NCI-H2029 treated with DMSO at 0.1 percent for 48 hours (cell line): ENCODE measurements at places on chromosomes 5 and 9.

GRCh38 chr5:157925786-157926671 is 67.1 kb upstream of the CLINT1 start:
- no peak for DNase-seq

- no peak for DNase-seq
Measured at GRCh38 chr5:38994324-38994927, 79.8 kb downstream of the RICTOR start.

DNA sequence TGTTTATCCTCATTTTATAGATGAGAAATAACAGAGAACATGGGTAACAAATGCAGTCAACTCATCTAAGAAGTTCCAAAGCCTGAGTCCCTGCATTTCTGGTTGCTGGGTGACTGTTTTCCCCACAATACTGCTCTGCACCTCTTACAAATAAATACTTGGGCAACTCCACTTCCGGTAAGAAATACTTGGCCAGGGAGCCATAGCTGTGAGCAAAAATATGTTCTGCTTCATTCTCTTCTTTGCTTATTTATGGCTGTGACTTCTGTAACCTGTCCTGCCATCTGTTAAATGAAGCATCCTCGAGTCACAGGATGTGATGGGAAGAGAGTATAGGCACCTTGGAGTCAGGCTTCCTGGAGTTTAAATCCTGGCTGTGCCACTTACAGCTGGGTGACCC is 49.9 kb downstream of the GDNF start:
- DNase-seq, result no peak

- peak; percentile 5 for DNase-seq
Measured at GRCh38 chr5:120083851-120084542, 380.1 kb upstream of the PRR16 start.

- no peak for DNase-seq
Measured at GRCh38 chr5:167478188-167478587, 813.3 kb upstream of the WWC1 start.

DNA sequence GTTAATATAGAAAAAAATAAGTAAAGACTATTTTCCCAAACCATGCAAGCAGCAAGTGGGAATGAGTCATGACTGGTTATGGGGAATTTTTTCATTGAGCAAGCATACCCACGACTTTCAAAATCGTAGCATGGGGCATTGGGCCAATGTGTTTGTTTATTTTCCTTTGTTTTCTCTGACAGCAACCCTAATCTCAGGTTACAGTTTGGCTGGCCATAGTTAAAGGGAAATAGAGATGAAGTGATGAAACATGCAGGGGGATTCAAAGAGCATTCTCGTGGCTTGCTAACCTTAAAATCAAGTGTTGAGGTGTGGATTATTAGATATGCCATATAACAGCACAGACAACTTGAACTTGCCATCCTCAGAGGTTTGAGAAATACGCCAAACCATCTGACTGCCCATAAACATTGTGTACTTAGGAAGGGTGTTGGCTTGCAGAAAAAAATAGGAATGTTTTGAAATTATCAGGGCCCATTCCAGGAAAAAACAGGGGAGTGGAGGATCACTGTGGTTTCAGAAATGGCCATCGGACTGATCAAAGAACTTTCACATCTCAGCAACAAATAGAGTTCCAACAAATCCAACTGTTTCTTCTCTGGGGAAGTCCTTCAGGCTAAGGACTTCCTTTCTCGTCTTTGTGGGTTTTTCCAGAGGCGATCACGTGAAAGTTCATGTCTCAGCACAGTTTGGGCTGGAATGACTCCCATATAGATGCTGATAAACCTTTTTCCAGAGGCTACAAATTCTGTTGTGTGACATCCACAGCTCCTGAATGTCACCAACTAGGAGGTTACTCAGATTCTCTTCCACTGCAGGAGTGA is 259.1 kb downstream of the SYK start:
- DNase-seq, result peak; percentile 90

GRCh38 chr9:69759021-69759420 is 790 bp downstream of the PTAR1 start:
- no peak for DNase-seq

DNA sequence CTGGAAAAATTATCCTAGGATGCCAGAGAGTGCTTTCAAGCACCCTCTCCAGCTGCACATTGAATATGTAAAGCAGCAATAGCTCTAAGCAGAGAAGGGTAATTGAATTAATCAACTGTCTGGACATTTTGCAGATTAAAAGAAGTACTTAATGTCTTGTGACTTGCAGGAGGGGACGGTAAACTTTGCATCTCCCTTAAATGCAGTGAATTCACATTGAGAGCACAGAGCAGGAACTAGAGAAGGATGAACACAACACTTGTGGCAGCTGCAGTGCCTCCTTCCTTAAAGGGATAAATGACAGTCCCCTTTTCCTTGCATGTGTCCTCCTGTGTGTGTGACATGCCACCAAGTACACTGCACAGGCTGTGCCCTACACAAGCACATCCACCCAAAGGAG is 7.4 kb upstream of the CDK5RAP2 start:
- DNase-seq, result no peak
